Stimulated activated CD4-positive, alpha-beta T cell treated with anti-CD3 and anti-CD28 coated beads, TNF-alpha, amount 100 ng/mL, for 1 hour (primary cell): ENCODE measurements at places on chromosomes 2 and 18.

DNA sequence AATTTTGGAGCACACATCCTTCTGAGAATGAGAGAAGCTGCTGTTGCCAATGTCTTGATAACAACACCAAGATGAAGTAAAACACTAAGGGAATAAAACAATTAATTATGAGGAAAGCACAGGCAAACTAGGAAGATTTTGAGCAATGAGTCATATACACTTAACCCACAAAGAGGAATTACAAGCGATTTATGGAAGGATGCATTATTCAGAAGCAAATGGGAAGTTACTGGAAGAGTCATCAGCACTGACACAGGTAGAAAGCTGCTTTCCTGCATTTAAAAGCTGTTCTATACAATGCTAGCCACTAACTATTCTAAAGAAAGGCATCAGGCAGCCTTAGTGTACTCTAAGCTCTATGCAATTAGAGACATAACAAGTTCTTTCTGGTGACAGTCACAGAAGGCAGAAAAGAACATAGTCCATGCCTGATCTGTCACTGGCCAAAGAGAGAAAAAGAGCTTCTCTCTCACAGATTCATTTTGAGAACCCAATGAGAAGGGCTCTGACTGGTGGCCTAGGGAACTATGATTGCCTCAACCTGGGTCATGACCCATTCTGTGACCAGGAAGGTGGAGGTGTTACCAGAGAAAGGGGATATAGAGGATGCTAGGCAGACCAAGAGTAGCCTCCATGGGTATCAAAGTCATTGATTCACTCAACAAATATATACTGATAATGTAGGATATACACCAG, 45.4 kb downstream of the M1AP start:
- DNase-seq = no peak

DNA sequence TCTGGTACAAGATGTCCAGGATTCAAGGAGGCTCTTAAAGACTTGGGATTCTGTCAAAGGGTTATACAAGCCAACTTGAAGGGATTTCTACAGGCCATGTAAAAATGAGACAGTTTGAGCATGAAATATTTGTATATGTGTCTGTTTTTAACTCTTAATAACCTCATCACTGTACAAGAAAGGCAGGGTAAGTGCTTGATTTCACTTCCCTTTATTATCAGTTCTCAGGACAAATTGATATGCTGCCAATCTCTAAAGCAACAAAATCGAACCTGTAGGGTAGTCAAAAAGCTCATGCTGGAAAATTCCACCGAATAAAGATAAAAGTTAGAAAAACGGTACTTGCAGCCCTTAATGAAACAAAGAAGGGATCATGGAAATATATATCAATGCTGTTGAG, 14.1 kb downstream of the COPS8 start:
- no peak for DNase-seq

- no peak for DNase-seq
Measured at GRCh38 chr18:58026395-58026794, 17.6 kb upstream of the NEDD4L start.

DNA sequence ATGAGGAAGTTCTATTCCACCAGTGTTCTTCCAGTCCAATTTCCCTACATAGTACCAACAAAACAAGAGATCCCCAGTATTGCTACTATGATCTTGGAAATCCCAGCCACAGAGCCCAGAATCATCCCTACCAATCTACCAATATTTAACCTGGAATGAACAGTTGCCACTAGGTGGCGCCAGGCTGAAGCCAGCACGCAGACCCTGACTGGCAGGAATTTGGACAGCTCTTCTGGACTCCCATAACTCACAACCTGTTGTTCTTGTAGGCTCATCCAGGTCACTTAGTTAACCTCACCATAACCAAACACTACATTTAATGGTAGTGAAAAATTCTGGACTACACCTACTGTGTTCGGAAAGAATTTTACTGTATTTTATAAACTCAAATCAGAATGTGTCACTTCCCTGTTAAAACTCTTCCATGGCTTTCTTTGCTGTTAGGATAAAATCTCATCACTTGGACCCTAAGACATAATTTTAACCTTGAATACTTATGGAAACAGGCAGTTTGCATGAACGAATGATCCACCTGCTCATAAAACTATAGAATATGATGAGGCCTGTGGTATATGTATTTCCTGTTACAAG, 59.8 kb upstream of the SLC38A11 start:
- no peak for DNase-seq

GRCh38 chr18:58015065-58015780, 28.8 kb upstream of the NEDD4L start:
- no peak for DNase-seq

DNA sequence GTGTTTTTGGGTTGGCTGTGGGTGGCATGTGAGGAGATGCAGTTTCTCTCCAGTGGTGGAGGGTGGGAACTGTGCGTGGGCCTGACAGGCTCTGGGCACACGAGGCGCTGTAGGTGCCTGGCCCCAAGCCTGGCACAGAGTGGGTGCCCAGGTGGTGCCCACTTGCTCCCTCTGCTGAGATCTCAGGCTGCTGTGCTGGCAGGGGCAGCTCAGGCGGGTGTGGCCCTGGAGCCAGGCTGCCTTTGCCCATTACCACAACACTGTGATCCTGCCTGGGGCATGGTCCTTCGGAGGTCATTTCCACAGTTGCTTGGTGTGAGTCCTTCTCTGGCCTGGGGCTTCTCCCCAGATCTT, 20.4 kb downstream of the TSHZ1 start:
- no peak for DNase-seq

DNA sequence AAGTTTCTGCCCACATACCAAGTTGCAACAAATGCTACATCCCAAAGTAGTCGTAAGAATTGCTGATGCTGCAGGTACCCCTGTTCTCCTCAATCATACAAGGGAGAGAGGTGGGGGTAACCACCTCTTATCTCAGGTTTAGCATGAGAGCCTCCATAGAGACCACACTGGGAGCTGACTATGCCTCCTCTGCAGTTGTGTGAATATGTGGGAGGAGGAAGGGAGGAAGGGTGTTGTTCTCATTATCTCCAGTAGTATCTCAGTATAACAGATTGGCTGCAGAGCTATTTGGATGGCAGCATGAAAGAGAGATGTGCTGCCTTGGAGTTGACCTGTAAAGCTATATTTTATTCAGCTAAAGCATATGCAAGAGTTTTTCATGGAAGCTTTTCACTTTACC, 690.7 kb downstream of the KCNJ3 start:
- no peak for DNase-seq

DNA sequence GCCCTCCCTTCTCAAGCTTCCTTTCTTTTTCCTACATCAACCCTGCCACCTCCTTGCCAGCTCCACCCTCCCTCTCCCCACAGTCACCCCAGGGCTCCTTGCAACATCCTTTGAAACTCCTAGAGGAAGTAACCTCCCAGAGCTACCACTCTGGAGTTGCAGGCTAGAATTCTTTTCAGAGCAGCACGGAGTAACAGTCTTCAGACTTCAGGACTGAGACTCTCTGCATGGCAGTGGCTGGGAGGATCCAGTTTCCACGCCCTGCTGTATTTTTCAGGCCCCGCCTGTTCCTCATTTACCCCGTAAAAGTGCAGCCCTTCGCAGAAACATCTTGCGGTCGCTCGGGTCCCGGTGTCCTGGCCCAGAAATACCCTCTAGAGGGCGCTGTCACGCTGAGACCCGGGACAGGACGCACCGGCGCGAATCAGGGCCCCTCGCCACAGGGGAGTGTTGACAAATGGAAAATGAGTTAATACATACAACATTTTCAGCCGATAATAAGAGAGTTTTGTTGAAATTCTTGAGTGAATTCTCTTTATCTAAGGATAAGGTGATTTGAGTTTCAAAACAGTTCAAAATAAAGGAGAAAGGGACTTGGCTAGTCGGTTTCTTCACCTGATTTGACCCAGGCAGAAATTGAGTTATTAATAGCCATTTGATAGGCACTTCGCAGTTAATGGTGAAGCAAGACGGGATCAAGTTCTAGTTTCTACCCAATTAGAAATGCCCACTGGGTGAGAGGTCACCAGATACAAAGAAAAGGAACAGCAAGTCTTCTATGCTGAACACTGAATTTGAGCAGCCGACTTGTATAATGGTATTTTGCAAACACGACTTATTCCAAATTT, 18.5 kb upstream of the NTSR2 start:
- DNase-seq = peak; percentile 40

GRCh38 chr2:1278861-1279260, 134.4 kb upstream of the TPO start:
- no peak for DNase-seq

DNA sequence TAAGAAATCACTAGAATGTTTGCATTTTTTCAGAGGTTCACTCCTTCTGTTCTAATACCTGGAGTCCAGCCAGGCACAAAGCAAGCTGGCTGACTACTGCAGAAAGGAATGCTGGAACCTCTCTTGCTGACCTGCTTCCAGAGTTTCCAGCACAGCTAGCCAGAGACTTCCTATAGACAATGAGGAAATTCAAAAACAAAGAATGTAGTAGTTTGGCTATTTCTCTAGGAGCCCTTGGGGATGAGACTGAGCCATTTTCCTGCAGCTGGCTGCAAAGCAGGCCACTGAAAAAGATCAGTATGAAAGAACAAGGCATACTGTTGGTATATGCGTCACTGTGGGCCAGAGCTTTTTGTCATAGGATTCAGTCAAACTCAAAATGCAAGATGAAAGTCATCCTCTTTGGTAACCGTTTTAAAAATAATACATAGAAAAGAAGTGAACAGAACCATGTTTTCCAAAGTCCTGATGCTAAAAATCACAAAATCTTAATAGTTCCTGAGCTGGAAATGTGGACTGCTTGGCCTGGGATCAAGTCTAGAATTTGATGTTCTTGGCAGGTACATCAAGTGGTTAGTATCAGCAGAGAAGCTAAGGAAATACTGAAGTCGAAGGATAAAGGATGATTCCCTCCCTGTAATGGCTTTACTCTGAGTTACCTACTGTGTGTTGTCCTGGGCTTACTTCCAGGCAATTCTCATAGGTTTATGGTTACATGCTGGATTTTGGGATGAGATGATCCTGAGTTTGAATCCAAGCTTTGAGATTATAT, 9.0 kb upstream of the DSEL start:
- DNase-seq = no peak

GRCh38 chr2:54845094-54845493, 121.6 kb downstream of the EML6 start:
- no peak for DNase-seq

- no peak for DNase-seq
Measured at GRCh38 chr2:8329660-8330622, 351.9 kb upstream of the ID2 start.

DNA sequence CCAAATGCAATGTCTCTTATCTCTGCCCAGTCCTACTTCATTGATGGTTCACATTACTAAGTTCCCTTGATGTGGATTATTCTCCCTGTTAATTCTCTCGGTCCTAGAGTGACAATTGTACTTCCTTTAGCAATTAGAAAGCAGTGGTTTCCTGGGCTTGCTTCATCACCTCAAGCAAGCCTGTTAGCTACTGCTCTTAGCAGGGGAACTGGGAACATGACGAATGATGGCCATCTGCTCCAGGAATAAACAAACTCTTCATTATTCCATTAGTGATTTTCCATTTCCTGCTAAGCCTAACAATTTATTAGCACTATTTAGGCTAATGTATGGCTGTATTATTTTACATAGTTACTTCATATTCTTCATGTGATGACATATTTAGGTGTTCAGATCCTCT, 331.8 kb downstream of the MTX2 start:
- DNase-seq = no peak
